Dorsolateral prefrontal cortex (tissue), 122 donors: ENCODE measurements at places on chromosomes 1 and 21.

- DNase-seq: no peak
These were observed 336.6 kb upstream of the LYPLAL1 start for GRCh38 chr1:218837051-218837450.

DNA sequence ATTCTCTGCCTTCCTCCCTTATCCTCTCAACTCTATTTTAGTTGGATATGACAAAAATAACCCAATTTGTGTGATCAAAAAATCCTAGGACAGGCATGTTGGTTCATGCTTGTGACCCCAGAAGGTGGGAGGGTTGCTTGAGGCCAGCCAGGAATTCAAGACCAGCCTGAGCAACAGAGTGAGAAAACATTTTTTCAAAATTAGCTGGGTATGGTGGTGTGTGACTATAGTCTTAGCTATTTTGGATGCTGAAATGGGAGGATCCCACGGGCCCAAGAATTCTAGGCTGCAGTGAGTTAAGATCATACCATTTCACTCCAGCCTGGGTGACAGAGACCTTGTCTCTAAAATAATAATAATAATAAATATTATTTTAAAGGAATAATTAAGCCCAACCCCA lies 1383.1 kb upstream of the ADGRL2 start:
- no peak for DNase-seq

- DNase-seq: peak; percentile 67
These were observed 64.9 kb downstream of the TMEM53 start for GRCh38 chr1:44609412-44609767.

DNA sequence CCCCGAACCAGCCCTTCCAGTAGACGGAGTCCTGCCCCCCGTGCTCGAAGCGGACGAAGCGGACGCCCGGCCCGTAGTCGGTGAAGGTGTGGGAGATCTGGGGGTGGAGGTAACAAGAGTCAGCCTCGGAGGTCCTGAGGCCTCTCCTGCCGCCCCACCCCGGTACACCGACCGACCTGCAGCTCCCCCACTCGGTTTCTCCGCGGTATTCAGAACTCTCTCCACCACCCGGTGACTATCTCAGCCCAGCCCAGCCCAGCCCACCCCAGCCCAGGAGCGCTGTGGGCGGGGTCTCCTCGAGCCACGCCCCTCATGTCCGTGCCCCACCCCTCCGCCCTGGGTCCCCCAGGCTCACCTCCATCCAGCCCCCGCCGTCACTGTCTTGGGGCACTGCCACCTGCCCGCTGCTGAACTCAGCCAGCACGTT lies 5.5 kb downstream of the FBXO2 start:
- no peak for DNase-seq
